ENCODE measurements at places on chromosomes 13 and 19. TPM values are rescaled to one million over a fixed set of nuclear protein-coding genes. Genes with fewer than 3 reads are reported as not detected.
A peak's percentile ranks its signal among the peaks of the same experiment; 100 is the strongest.

DNA sequence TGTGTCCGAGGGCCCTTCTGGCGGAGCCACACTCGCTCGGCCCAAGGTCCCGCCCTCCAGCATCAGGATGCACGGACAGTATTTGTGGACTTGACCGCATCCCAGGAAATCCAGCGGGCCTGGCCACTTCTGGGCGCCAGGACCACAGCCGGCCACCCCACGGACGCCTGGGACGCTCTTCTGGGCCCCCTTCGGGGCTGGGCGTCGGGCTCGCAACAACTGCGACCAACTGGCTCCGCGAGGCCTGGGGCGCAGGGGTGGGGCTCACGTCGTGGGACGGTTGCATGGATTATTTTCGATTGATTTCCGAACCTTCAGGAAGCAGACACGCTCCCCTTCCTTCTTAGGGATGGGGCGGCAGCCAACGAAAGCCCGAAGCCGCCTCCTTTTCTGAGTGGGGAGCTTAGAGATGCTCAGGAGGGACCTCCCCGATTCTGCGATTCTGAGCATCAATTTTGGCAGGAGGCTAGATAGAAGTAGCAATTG, 521 bp upstream of the NUP58 start:
- DNase-seq: no peak

DNA sequence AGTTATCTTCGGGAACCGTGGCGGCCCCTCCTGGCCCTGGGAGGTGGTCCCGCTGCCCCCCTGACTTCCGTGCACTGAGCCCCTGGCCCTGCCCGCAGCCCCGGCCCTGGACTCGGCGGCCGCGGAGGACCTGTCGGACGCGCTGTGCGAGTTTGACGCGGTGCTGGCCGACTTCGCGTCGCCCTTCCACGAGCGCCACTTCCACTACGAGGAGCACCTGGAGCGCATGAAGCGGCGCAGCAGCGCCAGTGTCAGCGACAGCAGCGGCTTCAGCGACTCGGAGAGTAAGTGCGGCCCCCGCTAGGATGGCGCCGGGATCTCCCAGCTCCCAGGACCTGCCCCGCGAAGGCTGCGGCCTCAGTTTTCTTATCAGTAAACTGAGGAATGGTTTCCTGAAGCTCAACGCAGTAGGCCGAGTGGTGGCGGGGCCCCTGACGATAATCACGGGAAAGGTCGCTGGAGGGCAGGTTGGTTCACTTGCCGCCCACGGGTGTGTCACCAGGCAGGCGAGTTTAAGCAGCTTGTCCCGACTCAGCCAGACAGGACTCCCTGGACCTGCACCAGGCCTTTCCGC, 924 bp downstream of the RGCC start:
- DNase-seq: no peak

GRCh38 chr13:49183672-49184325, 36.3 kb upstream of the MLNR start:
- DNase-seq: no peak

DNA sequence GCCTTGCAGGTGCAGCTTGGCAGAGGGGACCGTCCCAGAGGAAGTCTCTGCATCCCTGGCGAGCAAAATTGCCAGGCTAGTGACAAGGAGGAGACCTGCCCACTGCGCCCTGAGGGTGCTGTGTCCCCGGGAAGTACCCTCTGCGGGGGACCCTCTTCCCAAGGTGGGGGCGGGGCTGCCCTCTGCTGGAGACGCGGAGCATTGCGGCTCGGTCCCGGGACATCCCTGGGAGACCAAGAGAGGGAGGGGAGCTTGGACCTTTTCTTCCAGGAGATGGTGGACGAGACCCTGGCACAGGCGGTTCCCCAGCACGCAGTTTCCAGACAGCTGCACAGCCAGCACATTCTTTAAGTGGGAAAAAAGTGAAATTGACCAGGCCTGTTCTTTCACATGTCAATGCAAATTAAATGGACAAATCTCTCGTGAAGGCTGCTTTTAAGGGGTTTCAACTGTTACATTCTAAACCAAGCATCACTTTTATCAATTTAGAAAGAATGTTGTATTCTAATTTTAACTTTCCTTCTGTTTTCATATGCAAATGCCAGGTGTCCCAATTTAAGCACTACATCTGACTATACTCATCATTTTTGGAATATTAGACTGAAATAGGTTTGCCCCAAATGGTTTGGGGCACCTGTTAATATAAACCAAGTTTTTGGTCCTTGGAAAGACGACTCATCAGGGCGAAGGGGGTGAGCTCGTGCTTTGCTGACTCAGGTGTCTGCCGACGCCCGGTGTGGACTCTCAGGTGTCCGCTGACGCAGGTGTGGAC, 60.7 kb downstream of the MCF2L start:
- peak; percentile 20 for DNase-seq

DNA sequence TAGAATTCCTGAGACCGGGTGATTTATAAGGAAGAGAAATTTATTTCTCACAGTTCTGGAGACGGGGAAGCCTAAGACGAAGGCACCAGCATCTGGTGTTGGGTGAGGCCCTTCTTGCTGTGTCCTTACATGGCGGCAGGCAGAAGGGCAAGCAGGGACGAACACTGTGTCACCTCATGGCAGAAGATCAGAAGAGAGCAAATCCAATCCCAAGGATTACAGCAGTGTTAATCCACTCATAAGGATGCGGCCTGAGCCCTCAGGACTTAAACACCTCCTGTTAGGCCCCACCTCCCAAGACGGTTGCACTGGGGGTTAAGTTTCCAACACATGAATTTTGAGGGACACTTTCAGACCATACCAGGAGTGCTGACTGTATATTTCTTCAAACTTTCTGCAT, 6.7 kb upstream of the FBL start:
- no peak for DNase-seq

DNA sequence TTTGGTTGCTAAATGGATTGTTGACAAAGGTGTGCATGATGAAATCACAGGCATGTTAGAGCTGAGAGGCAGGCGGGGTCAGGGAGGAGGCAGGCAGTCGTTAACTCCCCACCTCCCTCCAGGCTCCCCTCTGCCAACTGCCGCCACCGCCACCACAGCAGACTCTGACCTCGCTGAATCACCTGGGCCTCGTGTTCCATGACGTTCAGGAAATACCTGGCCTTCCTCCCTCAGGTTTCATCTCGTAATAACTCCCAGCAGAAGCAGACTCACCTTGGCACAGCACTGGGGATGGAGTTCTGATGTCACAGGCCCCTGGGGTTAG, 198.5 kb downstream of the KATNAL1 start:
- no peak for DNase-seq

DNA sequence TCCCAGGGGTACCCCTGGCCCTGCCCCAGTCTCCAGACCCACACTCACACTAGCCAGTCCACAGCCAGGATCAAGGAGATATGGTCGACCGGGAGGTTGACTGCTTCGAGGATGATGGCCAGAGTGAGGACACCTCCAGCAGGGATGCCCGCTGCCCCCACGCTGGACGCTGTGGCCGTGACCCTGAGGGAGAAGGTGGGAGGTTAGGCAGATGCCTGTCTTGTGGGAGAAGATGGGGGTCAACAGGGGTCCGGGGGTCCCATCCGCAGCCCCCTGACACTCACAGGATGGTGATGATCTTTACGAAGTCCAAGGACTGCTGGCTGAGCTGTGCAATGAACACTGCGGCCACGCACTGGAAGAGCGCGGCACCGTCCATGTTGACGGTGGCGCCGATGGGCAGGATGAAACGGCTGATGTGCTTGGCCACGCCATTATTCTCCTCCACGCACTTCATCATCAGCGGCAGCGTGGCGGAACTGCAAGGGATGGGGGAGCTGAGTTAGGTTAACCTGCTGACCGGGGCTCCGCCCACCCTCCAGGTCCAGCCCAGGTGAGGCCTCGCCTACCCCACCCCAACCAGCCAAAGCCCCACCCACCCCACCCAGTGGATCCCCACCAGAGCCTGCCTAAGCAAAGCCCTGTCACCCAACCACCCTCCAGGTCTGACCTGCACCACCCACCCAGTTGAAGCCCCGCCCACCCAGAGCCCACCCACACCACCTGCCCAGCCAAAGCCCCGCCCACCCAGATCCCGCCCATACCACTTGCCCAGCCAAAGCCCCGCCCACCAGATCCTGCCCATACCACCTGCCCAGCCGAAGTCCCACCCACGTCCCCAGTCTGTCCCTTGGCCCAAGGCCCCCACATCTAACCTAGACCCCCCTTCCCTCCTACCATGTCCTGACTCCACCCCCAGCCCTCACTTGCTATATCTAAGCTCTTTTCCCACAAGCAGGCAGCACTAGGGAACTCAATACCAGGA, 11.2 kb downstream of the SLC1A5 start:
- no peak for DNase-seq

DNA sequence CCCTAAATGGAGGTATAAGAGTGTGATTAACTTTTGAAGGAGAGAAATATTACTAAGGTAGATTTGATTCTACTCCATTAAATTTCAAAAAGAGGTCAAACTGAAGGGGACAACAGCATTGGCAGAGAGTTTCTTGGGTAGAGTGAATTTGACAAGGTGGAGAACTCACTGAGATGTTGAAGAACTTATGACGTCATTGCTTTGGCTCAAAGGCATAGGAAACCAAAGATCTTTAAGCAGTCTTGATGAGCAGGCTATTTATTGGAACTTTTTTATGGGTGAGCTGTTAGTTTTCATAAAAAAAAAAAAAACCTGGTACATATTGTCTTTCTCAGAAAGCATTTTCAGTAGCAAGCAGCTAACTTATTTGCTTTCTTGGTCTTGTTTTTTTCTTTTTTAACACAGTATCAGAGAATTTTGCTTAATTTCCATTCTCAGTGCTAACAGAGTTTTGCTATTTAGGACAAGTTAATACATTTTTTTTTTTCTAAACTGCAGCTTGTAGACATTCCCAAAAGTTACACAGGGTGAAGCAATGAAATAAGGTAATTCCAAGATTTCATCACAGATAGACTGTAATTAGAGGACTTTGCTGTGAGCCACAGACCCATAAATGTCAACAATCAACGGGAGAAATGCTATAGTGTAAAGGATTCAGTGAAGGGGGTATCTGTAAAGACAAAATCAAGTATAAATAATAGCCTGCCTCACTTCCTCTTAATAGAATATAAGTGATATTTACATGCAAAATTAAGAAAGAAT, 412.2 kb upstream of the KLHL1 start:
- peak; percentile 33 for DNase-seq

DNA sequence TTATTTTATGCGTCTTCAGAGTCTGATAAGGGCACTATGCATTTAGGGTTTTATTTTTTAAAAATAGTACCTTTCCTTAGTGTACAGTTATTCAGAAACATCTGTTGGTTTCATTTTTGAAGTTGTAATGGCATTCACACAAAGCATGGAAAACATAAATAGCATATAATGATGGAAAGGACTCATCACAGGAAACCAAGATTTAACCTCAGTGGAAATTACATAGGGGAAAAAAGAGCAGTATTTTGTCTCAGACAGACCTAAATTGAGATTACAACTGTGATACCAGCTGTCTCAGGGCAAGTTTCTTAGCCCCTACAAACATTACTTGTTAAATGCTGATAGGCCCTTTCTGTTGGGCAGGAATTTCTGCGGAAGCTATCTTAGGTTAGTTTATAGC, 57.2 kb downstream of the NHLRC3 start:
- DNase-seq: no peak

GRCh38 chr13:70051531-70051930, 56.1 kb upstream of the ATXN8OS start:
- DNase-seq: no peak

- DNase-seq: no peak
Observed at GRCh38 chr19:50932018-50932689, 20.7 kb downstream of the KLK5 start.

GRCh38 chr19:15220833-15221232, 11.4 kb downstream of the EPHX3 start:
- no peak for DNase-seq

- no peak for DNase-seq
Observed at GRCh38 chr13:33034882-33035520, 18.8 kb downstream of the KL start.

DNA sequence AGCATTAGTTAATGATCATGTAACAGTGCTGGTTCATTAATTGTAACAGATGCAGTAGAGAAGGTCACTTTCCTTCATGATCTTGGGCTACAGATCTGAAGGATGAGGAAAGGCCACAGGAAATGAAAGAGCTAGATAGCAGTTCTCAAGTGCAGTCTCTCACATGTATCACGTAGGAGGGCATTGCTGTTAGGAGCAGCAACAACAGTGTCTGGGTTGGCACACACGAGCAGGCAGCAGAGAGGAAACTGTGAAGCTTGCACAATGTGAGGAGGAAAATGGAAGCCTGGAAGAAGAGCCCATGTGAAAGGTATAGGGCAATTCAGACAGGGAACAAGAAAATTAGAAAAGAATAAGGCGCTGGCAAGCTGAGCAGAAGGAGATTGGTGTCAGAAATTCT, 1741.5 kb downstream of the PCDH9 start:
- DNase-seq: no peak

The ZNF175 gene
- 2.9 TPM for total RNA-seq

The ZNF790 gene
- total RNA-seq: 7.9 TPM

The CEACAM7 gene
- not detected for total RNA-seq

Measured in NCI-H460 (cell line).